Activated T-helper 2 cell treated with anti-CD3 and anti-CD28 coated beads, Interferon-gamma antibody, Interleukin-2, Interleukin-4, amounts not matched to agents 10 μg/mL and 5 μg/mL and 100 μg/mL, durations not matched to agents 14 hours and 24 hours and 36 hours (primary cell): ENCODE measurements at places on chromosomes 12 and 14. TPM values are rescaled to one million over a fixed set of nuclear protein-coding genes. Genes with fewer than 3 reads are reported as not detected.

GRCh38 chr14:69859591-69859990 is 19.6 kb upstream of the SMOC1 start:
- no peak for DNase-seq

DNA sequence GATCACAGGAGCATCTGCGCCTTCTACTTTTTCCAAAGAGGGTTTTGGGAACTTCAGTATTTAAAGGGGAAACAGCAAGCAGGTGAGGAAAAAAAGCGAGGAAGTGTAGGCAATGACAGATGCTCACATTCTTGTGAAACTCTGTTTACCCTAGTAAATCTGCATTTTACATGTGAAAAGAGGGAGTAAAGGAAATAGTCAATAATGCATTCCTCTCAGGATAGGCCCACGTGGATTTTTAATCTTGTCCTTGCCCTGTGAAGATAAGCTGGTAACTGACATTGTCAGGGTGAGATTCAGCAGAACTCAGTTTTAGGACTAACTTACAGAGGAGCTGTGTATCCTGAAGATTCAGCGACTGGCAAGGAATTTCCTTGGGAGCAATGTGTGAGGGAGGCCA is 1119.2 kb upstream of the TMEM132C start:
- DNase-seq = no peak

DNA sequence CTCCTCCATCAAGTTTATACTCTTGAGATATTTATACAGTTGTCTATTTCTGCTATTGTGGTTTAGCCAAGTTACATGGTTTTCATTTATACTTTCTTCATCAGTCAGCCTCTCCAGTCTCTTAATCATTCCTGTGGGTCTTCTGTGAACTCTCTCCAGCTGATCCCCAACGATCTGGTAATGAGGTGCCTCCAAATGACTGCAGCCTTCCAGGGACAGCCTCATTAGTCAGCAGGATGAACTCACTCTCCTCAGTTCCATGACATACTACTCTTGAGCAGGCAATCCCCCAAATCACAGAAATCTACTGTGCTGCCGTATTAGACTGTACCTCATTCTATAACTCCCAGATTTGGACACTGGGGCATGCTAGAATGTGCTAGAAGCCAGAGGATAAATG is 15.3 kb downstream of the AREL1 start:
- no peak for DNase-seq

The PCNX4 gene
- 38.8 and 46.3 TPM in 2 replicates for total RNA-seq

The RASAL1 gene
- total RNA-seq = 2.2 TPM in 2 replicates

DNA sequence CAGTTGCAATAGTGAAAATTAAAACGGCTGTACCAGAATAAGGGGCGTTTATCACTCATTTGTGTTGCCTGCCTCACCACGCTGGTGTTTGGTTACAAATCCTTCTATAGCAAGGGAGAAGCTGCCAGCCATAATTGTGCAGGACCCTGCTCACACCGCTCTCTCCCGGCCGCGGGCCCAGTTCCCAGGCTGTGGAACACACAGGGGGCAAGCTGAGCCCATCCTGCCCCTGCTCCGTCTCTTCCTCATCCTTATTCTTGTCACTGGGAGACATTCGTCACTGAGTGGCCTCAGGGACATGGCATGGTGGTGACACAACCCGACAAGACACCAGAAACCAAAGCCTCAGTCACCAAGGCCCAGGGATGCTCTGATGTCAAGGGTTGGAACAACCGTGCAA is 116.3 kb upstream of the FKBP4 start:
- peak; percentile 4 for DNase-seq

- no peak for DNase-seq
Measured at GRCh38 chr14:98908050-98908449, 363.9 kb downstream of the BCL11B start.

DNA sequence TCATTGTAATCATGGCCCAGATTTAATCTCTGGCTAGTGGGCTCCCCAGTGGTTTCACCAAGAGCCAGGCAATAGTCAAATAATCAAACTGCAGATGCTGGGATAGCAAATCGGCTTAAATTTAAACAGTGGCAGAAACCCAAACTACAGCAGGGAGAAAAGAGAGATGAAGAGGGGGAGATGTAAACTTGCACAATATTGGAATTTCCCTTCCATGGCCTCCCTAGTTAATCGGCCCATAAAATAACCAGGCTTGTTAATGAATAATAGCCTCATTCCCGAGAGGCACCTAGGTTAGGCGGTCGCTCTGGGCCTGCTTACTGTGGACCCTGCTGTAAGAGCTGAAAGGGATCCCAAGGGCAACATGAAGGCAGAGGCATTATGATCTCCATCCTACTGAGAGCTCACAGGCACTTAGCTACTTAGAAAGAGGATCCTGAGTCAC is 116.2 kb downstream of the NUAK1 start:
- DNase-seq = no peak

- DNase-seq = no peak
Measured at GRCh38 chr14:60165547-60165876, 314 bp upstream of the DHRS7 start.

GRCh38 chr12:110940933-110941332 is 20.6 kb upstream of the MYL2 start:
- no peak for DNase-seq

DNA sequence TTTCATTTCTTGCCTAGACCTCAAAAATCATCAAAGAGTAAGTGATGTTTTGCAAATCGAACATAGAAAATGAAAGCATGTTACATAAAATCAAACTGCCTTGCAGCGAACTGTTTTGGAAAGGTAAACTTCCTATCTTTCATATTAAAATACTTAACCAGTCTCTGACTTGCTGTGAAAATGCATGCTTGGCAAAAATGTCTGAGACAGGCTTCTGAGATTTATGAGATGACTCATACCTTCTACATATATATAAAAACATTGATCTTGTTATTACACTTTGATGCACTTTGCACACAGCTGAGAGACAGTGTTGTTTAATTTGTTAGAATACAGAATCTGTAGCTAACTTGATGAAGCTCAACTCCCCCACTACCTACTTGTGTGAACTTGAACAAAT is 179.1 kb downstream of the KITLG start:
- DNase-seq = no peak

- DNase-seq = no peak
Measured at GRCh38 chr12:119122751-119123150, 56.0 kb upstream of the HSPB8 start.

- no peak for DNase-seq
Measured at GRCh38 chr14:102256716-102257115, 48.2 kb downstream of the MOK start.

The TMTC1 gene
- 1.4 TPM in 2 replicates for total RNA-seq

GRCh38 chr12:96198965-96199364 is 4.8 kb downstream of the ELK3 start:
- no peak for DNase-seq

DNA sequence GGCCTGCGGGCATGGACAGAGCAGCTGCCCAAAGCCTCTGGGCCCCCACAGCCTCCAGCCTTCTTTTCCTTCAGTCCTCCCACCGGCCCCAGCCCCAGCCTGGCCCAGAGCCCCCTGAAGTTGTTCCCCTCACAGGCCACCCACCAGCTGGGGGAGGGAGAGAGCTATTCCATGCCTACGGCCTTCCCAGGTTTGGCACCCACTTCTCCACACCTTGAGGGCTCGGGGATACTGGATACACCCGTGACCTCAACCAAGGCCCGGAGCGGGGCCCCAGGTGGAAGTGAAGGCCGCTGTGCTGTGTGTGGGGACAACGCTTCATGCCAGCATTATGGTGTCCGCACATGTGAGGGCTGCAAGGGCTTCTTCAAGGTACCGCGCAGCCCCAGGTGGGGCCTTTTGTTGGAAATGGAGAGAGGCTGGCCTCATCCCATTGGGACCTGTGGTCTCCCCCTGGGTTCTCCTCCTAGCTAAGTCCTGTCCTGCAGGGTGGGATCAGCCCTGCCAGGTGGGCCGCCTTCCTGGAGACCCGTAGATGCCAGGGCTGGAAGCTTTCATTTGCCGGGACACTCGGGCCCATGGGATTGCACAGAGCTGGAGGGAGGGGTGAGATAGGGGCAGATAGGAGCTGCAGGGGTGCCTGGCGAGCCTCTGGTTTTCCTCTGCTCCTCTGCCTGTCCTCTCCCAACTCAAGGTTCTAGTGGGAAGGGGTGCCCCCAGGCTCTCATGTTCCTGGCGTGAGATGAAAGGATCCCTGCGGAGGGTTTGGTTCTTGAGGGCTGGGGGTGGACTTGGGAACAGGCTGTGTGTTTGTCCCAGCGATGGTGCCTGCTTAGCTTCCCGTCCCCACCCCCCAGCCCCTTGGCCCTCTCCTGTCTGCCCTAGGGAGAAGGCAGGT is 3.8 kb downstream of the NR4A1 start:
- DNase-seq = no peak

- no peak for DNase-seq
Measured at GRCh38 chr14:91041450-91041849, 19.0 kb downstream of the RPS6KA5 start.

The TEDC1 gene
- 38.2 and 42.6 TPM in 2 replicates for total RNA-seq

The CD4 gene
- 354 and 368 TPM in 2 replicates for total RNA-seq

The AQP5 gene
- not detected in 2 replicates for total RNA-seq
